Activated effector memory CD4-positive, alpha-beta T cell treated with anti-CD3 and anti-CD28 coated beads, Interleukin-2, amount 50 U/mL, for 16 hours (primary cell): ENCODE measurements at places on chromosomes 12 and 14.
A peak's percentile ranks its signal among the peaks of the same experiment; 100 is the strongest.

- DNase-seq = peak; percentile 51
These were observed 7.9 kb upstream of the NAA25 start for GRCh38 chr12:112116232-112117060.

- no peak for DNase-seq
These were observed 117.5 kb upstream of the PARP11 start for GRCh38 chr12:3990501-3991280.

DNA sequence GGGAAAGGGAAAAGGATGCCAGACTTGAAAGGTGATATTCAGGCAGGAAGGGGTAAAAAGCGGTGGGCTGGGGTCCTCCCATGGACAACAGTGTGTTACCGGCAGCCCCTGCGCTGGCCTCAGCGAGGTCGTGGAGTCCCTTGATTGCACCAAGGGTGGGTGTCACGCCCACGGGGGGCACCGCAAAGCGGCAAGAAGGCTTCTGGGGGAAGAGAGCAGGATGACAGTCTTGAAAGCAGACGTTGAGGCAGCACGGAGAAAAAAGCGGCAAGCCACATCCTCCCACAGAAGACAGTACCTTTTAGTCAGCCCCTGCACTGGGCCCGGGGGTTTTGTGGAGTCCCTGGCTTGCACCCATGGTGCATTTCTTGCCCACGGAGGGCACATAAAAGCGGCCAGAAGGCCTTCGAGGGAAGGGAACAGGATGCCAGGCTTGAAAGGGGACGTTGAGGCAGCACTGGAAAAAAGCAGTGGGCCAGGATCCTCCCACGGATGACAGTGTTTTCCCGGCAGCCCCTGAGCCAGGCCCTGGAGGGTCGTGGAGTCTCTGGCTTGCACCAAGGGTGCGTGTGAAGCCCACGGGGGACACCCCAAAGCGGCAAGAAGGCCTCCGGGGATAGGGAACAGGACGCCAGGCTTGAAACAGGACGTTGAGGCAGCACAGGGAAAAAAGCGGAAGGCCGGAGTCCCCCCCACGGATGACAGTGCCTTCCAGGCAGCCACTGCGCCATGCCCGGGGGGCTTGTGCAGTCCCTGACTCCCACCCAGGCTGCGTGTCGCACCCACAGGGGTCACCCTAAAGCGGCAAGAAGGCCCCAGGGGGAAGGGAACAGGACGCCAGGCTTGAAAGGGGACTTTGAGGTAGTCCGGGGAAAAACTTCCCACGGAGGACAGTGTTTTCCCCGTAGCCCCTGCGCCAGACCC is 162.2 kb upstream of the ALG10B start:
- DNase-seq = peak; percentile 50

- peak; percentile 82 for DNase-seq
These were observed at the start of gene NCOR2 for GRCh38 chr12:124566997-124567672. Gene NCOR2, minus strand, starts transcription at chr12:124567612. Its CDS starts 72,361 bp downstream, at chr12:124495251.

- no peak for DNase-seq
These were observed 513.4 kb downstream of the MED13L start for GRCh38 chr12:115763982-115764621.

- no peak for DNase-seq
These were observed at the start of gene TCL1A for GRCh38 chr14:95713596-95714371. Gene TCL1A, minus strand, starts transcription at chr14:95714125. Its CDS starts 59 bp downstream, at chr14:95714066.

GRCh38 chr14:72625689-72626088 is 268.2 kb downstream of the DPF3 start:
- DNase-seq = no peak

- no peak for DNase-seq
These were observed 1415.2 kb downstream of the AACS start for GRCh38 chr12:126480451-126480850.

DNA sequence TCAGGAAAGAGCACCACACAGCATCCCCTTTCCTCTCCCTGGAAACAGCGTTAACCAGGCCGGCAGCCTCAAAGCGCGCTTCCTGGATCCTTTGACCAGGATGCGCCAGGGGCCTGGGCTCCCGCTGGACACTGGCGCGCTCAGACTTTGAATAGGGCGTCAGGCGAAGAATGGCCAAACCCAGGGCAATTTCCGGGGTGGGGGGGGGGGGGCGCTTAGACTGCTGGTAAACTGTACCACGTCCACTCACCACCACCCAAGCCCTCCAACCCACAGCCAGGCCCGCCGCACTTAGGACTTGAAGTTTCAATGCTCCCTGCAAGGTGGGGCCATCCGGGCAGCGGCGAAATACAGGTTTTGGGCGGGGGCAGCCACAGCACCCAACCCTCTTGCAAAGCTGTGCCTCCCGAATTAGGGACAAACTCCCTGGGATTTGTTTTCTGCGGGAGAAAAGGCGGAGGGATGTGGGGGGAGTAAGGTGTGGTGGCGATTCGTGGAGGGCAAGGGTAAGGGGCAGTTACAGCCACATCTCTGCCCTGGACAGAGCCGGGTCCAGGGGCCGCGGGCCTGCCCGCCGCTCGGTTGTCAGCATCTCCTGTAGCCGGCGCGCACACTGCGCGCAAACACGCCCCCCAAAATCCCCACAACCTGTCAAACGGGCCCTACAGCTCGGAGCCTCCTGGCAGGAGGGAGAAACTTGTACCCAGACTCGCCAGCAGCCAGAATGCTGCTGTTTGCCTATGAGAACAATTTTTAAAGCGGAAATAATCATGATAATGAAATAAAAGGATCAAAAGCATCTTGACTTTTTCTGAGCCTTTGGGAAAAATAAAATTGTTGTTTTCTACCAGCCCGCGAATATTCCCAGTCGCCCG is 958 bp downstream of the RTN1 start:
- DNase-seq = no peak

DNA sequence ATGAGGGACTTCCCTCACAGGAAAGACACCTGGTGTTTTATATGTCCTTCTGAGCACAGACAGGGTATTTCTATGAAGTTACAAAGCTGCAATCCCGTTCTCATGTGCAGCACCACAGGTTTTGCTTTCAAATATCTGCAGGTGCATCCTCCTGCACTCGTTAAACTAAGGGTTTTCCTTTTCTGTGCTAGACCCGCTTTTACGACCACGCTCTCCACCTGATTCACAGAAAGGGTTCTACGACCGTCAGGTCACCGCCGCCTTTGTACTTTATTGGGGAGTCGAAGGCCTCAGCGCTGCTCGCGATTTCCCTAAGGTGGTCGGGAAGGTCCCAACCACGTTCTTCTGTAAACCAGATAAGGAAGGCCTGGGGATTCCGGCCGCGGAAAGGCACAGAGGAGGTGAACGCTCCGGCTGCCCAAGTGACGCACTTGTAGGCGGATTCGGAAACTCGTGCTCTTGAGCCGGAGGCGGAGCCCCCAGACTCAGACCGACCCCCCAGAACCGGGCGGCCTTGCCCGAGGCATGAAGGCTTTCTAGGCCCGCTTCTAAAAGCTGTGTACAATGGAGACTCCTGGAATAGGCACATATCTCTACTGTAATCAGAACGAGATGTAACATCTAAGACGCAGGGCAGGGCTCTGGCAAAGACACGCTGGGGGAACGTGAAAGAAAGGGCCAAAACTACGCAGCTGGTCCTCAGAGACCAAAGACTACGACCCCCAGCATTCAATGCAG is 995 bp upstream of the HSP90B1 start:
- DNase-seq = peak; percentile 92

- no peak for DNase-seq
These were observed 102.3 kb downstream of the TRMT5 start for GRCh38 chr14:60878536-60878935.

GRCh38 chr12:95473231-95473883 is 595 bp upstream of the METAP2 start:
- peak; percentile 70 for DNase-seq

DNA sequence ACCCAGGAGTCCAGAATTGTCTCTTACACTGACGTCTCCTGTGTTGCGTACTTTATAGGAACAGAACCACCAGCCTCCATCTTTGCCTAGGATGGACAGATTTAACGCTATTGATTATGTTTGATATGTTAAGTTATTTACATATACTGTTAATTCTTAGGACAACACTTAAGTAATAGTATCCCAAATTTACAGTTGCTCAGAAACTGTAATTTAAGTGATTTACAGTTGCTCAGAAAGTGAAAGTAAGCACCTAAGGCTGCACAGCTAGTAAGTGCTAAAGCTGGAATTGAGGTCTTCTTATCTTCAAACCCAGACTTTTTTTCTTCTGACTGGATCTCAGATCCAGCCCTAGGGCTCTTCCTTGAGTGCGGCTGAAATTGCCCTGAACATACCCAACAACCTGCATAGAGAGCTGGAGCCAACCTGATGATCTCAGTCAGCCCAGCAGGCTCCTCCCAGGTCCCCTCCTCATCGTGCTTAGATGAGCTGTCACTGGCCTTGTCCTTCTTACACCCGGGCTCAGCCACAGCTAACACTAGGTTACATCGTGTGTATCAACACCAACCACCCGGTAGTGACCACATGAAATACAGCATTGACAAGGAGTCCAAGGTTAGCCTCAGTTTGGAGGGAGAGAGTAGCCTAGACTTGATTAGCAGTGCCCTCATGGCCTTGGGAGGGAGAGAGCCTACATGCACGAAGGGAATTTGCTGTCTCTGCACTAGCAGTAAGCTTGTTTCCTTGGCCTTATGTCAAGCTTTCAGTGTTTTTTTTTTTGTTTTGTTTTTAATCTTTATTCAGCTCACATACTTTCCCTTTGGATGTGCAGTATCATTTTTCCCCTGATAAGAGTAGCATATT is 111.1 kb upstream of the ARHGAP5 start:
- DNase-seq = no peak

GRCh38 chr14:37116933-37117849 is 55.2 kb downstream of the SLC25A21 start:
- no peak for DNase-seq

GRCh38 chr14:46377305-46377704 is 274.3 kb downstream of the RPL10L start:
- no peak for DNase-seq

DNA sequence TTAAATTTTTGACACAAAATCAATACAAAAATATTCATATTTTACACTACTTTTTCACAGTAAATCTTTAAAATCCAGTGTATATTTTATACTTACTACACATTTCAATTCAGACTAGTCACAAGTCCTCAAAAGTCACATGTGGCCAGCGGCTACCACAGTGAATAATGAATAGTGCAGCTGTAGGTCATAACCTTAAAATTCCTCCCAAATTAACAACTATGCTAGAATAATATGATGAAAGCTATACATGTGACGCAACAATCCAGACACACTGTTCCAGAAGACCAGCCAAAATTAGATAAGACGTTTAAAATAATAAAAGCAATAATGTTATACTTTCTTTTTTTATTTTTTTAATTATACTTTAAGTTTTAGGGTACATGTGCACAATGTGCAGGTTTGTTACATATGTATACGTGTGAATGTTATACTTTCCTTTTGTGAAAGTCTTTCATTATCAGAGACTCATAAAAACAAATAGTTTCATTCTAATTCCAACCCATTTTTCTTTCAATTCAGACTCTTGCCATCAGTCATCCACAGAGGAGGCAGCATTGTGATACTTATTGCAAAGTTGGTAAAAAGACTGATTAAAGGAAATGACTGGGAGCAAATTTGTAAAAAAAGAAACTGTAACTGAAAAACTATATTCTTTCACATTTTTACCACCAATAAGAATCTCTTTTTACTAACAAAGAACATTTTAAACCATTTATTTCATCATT is 67.0 kb downstream of the C2CD5 start:
- no peak for DNase-seq

DNA sequence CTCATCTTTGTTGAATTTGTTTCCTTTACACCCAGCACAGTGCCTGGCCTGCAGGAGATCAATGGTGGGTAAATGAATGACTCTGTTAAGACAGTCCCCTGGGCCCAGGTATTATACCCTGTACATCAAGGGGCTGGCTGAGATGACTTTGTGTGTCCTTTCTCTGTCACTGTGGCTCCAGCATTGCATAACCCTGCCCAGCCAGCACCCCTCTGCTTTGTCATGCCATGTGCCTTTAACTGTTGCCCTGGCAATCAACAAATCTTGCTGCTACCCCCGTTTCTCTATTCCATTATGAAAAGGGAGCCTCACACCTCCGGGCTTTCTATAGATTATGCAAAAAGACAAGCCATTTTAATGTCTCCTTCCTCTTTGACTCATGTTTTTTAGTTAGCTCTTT is 7.6 kb upstream of the FLVCR2 start:
- peak; percentile 71 for DNase-seq

- DNase-seq = no peak
These were observed 22.4 kb downstream of the BRI3BP start for GRCh38 chr12:125015680-125016310.

- no peak for DNase-seq
These were observed 1378.7 kb downstream of the AACS start for GRCh38 chr12:126443977-126444376.

DNA sequence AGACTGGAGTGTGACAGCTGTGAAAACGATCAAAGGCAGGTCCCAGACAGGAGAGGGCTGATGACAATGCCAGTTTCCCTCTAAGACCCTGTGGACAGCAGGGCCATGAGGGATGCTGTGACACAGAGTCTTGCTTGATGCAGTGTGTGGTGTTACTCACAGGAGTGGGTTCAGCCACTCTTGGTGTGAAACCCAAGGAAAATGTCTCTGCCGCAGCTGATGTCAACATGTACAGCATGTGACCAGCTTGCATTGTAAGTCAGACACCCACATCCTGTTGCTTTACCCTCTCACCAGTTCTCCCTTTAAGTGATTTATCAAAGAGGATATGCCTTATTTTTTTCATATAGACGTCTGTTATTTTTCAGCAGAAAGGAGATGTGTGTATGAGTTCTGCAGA is 268.6 kb downstream of the BTG1 start:
- peak; percentile 92 for DNase-seq

DNA sequence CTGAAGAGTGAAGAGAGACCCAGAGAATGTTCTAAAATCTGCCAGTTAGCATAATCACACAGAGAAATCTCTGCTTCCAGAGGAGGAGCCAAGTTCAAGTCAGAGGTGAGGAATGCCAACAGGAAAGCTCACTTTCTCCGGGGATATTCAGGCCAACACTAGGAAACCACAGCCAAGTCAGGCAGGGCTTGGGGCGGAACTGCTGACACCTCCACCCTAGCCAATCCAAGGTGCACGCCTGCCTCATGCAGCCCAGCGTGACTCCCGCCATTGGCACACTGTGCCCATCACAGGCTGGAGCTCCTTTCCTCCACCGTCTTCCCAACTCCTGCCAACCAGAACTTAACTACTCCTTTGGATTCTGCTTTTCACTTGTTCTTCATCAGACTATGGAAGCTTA is 374.3 kb upstream of the CCDC196 start:
- no peak for DNase-seq

DNA sequence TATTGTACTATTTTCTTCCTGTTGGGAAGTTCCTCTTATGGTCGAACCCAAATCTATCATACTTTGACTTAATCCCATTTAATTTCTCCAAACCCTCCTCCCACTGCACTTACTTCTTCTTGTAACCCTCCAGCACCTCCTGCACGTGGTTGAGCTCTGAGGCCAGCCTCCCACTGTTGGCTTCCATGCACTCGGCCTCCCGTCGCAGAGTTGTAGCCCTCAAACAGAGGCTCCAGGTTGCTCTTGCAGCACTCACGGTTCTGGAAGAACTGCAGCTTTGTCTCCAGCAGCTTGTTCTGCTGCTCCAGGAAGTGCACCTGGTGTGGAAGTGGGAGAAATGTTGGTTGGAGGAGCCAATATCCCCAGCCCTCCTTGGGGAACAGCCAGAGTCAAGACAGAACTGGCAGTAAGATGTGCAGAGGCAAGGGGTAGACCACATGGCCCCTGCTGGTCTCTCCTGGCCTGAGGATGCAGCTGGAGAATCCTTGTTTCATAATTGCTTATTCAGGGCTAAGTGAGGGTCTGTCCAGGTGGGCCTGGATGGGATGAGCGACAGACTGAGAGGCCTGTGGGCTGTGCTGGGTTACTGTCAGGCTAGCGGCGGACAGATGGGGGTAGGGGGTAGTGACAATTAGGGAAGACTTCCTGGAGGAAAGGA is 18.4 kb upstream of the KRT86 start:
- no peak for DNase-seq

- DNase-seq = peak; percentile 54
These were observed 22.7 kb upstream of the BEGAIN start for GRCh38 chr14:100609941-100610391.
